ENCODE measurements at places on chromosomes 12 and 14. TPM values are rescaled to one million over a fixed set of nuclear protein-coding genes. Genes with fewer than 3 reads are reported as not detected.

- peak overlapping the region; percentile 77 for H3K27ac ChIP-seq
- H3K27me3 ChIP-seq, result no peaks in the 10 kb centered on the region
- H3K4me1 ChIP-seq, result peaks cover 57% of the 10 kb centered on the region
- DNase-seq, result no peak
- peak overlapping the region; percentile 66 for H3K4me3 ChIP-seq
These were observed 9.0 kb downstream of the RHOF start for GRCh38 chr12:121784460-121784859.

ZNF10 gene
- 6.3 TPM for total RNA-seq

DNA sequence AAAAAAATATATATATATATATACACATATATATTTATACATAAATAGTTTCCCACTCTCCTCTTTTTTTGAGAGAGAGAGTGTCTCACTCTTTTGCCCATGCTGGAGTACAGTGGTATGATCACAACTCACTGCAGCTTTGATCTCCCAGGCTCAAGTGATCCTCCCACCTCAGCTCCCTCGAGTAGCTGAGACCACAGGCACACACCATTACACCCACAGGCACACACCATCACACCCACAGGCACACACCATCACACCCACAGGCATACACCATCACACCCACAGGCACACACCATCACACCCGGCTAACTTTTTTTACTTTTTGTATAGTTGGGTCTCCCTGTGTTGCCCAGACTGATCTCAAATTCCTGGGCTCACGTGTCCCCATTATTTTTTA is 14.1 kb upstream of the GAPDH start:
- peaks cover 5% of the 10 kb centered on the region for H3K4me1 ChIP-seq
- no peak for DNase-seq
- H3K4me3 ChIP-seq, result no peak overlapping the region
- no peaks in the 10 kb centered on the region for H3K27me3 ChIP-seq

- no peak for DNase-seq
- H3K4me3 ChIP-seq, result no peak overlapping the region
- no peaks in the 10 kb centered on the region for H3K27me3 ChIP-seq
- no peaks in the 10 kb centered on the region for H3K4me1 ChIP-seq
- no peak overlapping the region for H3K27ac ChIP-seq
- no peaks in the 10 kb centered on the region for H3K36me3 ChIP-seq
These were observed 707.3 kb downstream of the MED13L start for GRCh38 chr12:115570069-115570777.

DNA sequence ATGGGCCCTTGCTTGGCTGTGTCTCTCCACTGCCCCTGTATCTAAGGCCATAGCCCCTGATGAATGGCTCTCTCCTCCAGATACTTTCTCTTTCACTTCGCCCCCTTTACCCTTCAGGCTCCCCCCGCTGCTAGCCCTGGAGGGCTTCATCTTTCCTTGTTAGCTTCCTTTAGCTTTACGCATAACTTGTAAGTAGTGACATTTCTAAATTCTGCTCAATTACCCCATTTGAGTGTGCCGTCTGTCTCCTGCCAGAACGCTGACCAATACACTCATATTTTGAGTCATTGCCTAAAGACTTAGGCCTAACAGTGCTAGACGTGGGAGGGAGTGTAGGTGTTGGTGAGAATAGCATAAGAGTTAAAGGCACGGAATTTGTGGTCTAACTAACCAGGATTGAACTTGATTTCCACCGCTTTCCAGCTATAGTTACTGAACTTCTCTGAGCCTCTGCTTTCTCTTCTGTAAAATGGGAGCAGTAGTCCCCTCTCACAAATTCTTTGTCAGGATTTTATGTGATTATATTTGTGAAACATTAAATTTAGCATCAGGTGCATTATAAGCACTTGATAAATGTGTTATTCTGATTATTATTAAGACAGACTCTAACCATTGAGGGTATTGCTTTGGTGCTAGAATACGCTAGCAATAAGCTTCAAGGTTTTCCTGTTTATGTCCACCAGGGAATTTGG is 129.3 kb downstream of the ZFP36L1 start:
- H3K4me1 ChIP-seq, result peaks cover 53% of the 10 kb centered on the region
- peaks cover 2% of the 10 kb centered on the region for H3K36me3 ChIP-seq

DNA sequence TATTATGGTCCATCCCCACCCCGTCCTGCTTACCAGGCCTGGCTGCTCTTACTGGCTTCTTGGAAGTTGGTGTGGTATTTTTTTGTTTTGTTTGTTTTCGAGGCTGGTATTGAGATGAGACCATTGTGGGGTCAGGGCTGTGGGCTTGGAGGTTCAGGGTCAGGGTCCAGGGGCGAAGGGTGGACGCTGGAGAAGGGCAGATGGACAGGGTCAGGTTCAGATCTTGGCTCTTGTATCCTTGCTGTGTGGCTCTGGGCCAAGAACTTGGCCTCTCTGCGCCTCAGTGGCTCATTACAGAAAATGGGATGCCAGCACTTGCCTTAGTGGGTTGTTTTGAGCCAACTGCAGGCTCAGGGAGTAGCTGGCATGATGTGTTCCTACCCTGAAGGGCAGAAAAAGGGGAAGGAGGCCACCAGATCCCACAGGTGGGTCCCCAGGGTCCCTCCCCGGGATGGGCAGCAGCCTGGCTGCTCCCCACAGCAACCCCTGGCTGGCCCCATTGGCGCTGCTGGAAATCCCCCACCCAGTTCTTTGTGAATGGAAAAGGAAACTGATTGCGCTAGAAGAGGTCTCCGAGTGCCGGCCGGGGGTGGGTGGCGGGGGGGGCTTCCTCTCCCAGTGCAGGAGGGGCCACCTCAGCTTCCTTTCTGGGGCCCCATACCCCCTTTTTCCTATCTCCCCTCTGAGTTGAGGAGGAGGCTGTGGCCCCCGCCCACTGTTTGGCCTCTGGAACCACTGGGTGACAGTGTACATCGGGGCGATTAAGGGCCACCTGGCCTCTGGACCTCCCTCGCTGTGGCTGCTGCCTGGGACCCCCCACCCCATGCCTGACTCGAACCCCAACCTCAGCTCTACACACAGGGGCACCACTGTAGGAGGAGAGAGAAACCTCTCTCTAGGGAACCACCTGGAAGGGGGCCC is 25.0 kb downstream of the SH2B3 start:
- H3K27ac ChIP-seq, result peak overlapping the region; percentile 93
- H3K27me3 ChIP-seq, result no peaks in the 10 kb centered on the region
- peak; percentile 69 for DNase-seq
- H3K4me3 ChIP-seq, result peak overlapping the region; percentile 73
- H3K36me3 ChIP-seq, result peaks cover 58% of the 10 kb centered on the region

- no peaks in the 10 kb centered on the region for H3K36me3 ChIP-seq
- no peaks in the 10 kb centered on the region for H3K4me1 ChIP-seq
- no peak overlapping the region for H3K27ac ChIP-seq
- DNase-seq, result no peak
These were observed 25.7 kb downstream of the SOAT2 start for GRCh38 chr12:53128780-53129569.

Data from activated T-helper 2 cell treated with anti-CD3 and anti-CD28 coated beads, Interferon-gamma antibody, Interleukin-2, Interleukin-4, amounts not matched to agents 10 μg/mL and 5 μg/mL and 100 μg/mL, durations not matched to agents 14 hours and 24 hours and 36 hours (primary cell).